ENCODE measurements at places on chromosomes 6 and 20.

DNA sequence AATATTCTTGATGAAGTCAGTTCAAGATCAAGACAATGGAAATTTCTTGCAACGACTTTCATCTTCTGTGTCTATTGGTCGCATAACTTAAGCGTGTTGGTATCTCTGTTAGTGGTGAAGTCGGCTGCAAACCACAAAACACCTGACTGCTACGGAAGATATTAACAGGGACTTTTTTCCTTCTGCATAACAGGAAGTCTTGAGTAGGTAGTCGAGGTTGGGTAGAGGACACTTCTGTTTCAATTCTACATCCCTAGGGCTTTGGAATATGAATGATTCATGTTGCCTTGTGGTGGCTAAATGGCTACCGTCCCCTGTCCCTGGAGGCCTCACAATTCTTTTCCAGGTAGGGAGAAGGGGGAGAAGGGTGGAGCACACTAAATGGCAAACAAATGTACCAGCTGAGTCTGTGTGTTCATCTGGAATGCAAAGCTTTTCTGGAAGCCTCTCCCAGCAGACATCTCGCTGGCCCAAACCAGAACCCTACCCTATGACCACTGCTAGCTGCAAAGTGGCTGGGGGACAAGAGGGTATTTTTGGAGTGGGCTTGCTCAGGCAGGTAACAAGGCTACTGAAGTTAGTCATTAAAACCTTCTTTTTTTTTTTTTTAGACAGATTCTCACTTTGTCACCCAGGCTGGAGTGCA lies 34.6 kb upstream of the NKX2-2 start:
- peak; percentile 93 for DNase-seq

GRCh38 chr6:55511122-55511800 lies 67.7 kb downstream of the HMGCLL1 start:
- DNase-seq, result no peak

DNA sequence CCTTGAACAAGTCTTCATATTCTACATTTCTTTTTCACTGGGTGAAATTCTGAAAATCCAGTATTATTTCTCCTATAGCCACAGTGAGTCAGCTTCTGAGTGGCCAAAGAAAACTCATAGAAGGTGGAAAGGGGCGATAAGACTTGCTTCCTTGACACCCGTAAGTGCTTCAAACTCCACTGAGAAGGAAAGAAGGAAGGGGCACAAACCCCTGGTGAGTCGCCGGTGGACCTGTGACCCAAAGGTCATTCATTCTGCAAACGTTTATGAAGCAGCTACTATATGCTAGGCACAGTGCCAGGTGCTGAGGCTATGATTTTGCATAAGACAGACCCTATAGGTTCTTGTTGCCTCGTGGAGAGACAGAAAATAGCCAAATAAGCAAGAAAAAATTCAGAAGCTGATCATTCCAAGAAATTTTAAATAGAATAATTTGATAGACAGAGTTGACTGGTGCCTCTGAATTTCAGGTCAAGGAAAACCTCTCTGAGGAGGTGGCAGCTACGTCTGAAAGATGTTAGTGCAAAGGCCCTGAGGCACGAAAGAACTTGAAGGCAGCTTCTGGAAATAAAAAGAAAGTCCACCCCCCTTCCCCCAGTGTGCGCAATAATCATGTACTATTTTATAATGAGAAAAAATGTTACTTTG lies 118.2 kb downstream of the CD24 start:
- no peak for DNase-seq

DNA sequence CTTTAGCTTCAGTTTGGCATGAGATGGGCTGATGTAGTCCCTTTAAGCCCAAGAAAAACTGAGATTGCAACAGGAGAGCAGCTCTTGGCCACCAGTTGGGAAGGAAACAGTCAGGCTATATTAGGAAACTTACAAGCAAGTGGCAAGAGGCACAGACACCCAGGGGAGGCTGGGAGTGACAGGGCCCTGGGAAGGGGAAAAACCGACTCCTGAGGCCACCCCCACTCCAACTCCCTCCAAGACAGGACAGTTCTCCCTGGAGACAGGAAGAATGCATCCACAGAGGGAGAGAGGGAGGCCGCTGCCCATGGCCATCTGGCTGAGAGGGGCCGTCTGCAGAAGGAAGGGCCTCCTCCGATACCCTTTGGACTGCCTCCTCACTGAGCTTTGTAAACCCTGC lies 20.5 kb downstream of the JPH2 start:
- DNase-seq, result no peak

DNA sequence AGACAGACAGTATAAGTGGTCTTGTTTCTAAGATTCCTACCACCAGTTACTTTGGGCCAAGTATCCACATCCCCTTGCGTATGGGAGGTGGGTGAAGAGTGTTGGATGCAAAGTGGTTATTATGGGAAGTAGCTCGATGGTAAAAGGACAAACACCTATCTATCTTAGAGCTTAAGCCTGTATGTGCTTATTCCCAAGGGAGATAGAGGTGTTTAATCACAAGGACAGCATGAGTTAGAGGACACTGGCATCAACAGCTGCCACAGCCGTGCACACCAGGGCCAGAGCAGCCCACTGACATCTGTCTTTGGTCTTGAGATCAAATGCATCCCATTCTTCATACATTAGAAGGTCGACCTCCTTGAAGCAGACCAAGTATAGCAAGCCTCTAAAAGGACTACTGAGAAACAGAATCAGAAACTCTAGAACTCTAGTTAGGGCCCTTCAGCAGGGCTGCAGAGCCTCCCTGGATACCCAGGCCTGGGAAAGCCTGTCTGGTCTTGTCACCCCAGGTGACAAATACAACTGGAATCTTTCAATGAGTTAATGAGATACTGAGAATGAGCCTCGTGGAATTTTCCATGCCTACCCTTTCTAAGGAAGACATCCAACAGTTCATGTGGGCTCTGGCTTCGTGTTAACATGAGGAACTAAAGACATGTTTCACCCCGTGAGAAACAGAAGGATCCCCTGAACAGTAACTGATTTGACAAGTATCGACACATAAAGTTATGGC lies 28.7 kb downstream of the TXNDC5 start:
- no peak for DNase-seq

GRCh38 chr6:1526398-1527072 lies 83.2 kb upstream of the FOXC1 start:
- no peak for DNase-seq

- DNase-seq, result no peak
Measured at GRCh38 chr20:50541606-50542041, 31.4 kb downstream of the PTPN1 start.

DNA sequence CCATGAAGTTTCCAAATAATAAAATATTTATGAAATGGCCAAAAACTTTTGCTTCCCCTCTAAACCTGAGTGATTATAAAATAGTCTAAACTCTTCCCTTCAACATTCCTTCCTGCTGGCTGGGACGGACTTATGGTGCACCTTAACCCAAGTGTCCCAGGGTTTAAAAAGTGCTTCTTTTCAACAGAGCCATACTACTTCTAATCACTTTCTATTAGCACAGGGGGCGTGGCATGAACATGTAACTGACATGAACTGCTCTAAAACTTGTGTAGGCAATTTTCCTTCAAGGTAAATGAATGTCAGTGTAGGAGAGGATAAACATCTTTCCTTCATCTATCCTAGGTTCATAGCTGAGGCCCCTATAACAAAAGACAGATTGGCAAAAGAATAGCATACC lies 163.6 kb upstream of the RIMS1 start:
- DNase-seq, result no peak

DNA sequence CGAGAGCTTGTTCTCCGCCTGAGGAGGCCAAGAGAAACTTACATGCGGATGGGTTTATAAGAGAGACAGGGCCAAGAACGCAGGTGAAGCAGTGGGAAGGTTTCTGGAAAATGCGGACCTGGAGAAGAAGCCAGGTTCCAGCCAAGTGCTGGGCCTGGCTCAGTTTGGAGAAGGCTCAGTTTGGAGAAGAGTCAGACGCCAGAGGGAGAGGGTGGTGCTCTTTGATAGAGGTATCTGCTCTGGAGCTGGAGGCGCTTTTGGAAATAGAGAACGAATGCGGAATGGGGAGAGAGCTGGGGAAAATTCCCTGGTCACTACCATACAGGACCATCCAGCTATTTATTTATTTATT lies 753 bp downstream of the RSPH9 start:
- DNase-seq, result no peak

DNA sequence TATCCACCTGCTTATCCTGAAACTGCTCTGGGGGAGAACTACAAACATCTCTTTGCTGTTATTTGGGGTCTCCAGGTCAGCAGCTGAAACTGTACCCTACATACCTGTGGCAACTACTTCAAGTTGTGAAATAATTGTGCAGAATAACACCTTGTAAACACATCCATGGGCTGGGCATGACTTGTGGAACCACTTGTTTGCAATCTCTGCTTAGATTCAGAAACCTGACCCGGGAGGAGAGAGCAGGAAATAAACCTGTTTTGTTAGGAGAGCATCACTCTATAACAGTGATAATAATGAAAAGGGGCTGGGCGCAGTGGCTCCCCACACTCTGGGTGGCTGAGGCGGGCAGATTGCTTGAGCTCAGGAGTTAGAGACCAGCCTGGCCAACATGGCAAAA lies 183.1 kb downstream of the NFATC2 start:
- DNase-seq, result no peak

DNA sequence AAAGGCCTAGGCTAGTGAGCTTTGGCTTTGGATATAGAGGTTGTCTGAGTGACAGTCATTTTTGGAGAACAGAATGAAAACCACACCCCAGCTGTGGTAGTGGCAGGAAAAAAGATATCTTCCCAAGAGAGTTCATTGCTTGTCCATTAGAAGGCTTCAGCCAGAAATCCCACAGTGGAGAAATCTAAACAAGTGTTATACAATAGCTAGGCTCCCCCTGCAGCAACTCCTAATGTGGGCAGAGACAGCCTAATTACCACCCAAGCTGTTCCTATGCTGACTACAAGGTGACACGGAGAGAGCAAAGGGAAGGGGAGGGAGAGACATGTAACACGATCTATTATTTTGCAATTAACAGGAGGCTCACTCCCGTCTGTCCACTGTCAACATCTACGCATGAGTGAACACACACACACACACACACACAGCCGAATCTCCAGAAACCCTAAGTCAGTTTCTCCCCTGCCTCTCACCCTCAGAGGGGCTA lies 147.5 kb upstream of the TCF21 start:
- no peak for DNase-seq

DNA sequence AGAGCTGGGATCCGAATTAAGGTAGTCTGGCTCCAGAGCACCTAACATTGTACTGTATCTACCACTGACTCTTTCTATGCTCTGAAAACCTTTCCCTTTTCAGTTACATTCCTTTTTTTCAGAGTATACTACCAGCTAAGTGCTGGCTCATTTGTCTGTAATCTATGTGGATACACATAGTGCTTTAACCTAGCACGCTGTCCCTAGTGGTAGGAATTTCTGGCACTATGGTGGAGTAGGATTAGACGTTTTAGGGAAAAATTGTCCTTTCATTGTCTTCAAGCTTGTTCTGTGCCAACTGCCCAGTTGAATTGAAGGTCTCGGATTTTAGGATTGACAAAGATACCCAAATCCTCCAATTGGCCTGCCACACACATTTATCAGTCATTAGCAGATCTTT lies 259.1 kb upstream of the FERMT1 start:
- no peak for DNase-seq

DNA sequence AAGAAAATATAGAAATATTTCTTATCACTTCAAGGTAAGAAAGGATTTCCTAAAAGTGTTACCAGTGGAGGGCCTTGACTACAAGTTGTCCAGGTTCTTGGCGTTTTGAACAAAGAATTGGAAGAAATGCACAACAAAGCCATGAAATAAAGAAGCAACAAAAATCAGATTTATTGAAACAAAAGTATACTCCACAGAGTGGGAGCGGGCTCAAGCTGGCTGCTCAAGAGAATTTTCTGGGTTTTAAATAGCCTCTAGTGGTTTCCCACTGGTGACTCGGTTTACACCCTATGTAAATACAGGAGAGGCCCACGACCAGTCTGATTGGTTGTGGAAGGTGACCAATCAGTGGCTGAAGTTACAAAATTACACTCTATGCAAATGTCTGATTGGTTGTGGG lies 64.2 kb downstream of the SAMD3 start:
- no peak for DNase-seq

DNA sequence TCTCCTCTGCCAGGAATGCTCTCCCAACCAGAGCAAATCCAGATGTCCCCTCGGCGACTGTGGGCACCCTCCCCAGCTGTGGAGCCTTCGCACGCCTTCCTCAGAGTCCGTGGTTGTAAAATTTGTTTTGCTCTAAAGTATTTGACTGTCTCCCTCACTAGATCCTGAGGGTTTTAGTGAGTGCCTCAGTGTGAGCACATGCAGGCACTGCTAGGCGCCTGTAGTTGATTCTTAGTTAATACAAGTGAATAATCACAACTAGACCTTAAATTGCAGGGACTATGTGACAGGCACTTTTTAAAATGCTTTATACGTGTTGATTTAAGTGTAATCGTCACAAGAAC lies 680 bp upstream of the MTCH1 start:
- peak; percentile 30 for DNase-seq

- no peak for DNase-seq
Measured at GRCh38 chr6:73743556-73743955, 47.6 kb downstream of the CD109 start.

DNA sequence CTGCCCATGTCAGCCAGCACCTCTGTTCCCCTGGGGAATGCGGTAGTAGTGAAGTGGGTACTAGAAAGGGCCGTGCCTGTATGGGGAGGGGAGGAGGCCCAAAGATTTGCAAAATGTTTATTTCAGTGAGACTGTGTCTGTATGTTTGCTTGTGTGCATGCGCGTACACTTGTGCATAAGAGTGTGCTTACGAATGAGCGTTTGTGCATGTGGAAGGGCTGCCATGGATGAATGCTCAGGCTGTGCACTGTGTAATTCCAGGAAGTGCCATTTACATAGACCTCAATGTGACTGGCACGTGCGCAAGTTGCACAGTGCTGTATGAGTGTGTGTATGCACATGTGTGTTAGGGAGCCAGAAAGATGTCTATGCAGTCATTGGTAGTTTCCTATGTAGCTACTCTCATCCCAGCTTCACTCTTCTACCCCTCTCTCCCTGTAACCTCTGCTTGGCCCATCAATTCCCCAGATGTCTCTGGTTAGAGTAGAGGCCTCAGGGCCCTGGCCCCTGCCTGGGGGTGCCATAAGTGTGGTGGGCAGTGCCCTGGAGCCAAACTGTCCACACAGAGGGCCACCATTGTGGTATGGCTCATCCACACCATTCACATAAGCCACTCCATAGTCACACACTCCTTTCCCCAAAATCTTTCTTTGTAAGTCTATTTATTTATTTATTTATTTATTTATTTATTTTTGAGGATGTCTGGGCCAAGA lies 26.8 kb upstream of the SLC22A7 start:
- DNase-seq, result no peak
